ENCODE measurements at places on chromosomes 5 and 9.
A peak's percentile ranks its signal among the peaks of the same experiment; 100 is the strongest.

DNA sequence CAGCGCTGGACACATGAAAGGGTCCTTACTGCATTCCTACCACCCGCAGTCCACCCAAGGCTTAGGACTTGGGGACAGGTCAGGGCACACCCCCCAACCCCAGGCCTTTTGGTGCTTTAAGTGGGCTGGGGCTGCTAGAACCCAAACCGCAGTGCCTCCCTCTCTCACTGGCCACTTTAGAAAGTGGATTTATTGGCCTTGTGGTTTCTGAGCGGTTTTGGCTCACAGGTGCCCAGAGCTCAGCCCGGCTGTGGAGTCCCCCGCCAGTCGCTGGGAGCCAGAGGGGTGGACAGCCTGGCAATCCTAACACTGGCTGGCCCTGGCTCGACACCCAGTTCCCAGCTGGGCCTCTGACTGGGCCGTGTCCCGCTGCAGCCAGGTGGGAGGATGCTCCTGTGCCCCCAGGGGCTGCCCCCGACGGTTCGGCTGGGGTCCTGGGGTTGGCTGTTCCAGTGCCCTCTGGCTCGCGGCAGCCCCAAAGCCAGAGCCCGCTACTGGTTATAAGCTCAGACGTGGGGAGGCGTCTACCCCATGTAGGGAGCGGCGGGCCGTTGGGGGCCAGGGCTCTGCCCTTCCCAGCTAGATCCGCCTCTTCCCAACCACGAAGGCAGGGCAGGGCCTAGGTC lies 65.2 kb upstream of the RNU6ATAC start:
- no peak for DNase-seq

- DNase-seq: no peak
Observed at GRCh38 chr5:173495225-173495904, 121.1 kb downstream of the BOD1 start.

DNA sequence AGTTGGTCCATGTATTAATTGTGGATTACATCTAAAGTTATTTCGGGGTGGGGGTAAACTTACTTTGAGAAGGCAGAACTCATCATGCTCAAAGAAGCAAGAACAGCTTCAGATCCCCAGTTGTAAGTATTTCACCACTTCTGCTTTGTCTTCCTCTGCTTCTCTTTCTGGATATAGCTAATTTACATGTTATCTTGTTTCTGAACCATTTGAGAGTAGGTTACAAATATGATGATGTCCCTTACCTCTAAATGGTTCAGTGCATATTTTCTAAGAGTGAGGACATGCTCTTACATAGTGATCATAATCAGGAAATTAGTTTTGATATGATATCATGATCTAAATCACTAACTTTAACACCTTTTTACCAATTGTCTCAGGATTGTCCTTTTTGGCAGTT lies 11.9 kb downstream of the TRIO start:
- DNase-seq: no peak

GRCh38 chr5:55030220-55030619 lies 6.2 kb downstream of the GZMK start:
- DNase-seq: no peak

- no peak for DNase-seq
Observed at GRCh38 chr9:36007852-36008251, 28.9 kb upstream of the RECK start.

- DNase-seq: no peak
Observed at GRCh38 chr5:72842816-72843215, 26.4 kb downstream of the TNPO1 start.

DNA sequence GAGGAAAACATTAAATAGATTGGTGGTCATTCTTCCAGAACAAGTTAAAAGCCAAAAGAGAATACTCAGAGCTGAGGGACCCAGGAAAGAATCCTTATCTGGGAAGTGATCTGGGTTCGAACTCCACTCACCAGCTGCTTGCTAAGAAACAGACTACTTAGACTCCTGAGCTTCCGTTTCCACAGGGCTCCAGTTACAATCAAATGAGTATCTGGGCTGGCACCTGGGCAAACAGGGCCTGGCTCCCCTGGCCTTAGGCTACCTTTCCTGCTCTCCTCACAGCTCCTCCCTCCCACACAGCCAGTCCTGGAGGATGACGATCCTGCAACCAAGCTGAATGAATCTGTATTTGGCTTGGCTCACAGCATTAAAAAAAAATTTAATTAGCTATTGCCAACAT lies 2.5 kb downstream of the MAPK9 start:
- no peak for DNase-seq

DNA sequence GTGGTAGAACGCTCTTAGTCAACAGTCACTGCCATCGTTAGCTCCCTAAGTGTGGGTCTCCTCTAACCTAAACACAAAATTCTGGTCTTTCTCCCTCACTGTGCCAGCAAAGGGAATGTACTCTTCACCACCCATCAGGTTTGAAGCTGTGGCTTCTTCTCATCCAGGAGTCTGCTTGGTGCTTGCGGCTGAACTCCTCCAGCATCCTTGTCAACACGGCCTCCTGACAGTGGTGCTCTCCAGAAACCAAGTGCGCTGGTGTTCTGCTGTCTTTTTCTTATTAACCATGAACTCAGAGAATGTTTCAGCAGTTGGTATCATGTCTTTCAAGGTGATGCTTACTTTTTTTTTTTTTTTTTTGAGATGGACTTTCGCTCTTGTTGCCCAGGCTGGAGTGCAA lies 23.9 kb upstream of the LPCAT1 start:
- DNase-seq: no peak

- no peak for DNase-seq
Observed at GRCh38 chr5:15502208-15502607, 2.2 kb downstream of the FBXL7 start.

- DNase-seq: peak; percentile 20
Observed at GRCh38 chr5:6158974-6159831, 219.1 kb downstream of the MED10 start.

- no peak for DNase-seq
Observed at GRCh38 chr5:11377896-11378295, 526.4 kb downstream of the CTNND2 start.

GRCh38 chr5:21856987-21857386 lies 996.2 kb downstream of the CDH12 start:
- DNase-seq: peak; percentile 22

DNA sequence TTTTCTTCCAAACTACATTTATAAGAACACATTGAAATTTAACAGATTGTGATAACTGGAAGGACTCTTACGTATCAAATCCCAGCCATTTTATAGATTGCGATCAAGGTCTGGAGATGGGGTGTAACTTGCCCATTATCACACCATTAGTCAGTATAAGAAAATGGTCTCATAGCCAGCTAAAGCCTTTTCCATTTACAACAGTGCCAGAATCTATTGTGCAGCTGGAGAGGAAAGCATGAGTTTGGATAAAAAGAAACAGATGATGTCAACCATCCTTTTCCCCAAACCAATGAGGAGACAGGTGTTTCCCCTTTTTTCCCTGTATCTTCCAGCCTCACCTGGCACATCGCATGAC lies 658.8 kb downstream of the ACTL7B start:
- no peak for DNase-seq

DNA sequence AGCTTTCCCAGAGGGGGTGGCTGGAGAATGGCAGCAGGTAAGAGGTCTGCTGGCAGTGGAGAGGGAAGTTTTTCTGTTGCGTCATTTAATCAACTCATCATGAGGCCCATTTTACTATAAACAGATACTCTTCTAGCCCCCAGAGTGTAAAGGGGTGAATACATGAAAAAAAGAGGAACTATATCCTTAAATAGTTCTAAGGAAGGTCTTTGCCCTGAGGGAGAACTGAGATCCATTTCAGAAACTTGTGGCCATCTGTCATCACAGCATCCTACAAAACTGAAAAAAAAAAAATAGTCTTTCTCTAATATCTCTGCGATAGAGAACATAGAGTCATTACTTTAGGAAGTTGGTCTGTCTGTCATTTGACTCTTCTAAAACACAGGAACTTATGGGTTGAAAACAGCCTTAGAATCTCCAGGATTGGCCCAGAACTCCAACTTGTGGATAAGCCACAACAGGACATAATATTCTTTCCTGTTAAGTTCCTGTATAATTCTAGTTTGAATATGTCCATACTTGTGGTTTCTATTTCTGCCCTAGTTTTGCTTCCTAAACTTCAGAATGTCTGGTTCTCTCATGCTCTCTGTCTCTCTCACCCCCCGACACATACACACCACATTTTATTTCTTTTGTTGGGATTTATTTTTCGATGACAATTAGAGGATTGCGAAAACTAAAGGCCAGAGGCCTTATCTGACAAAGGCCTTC lies 238.5 kb upstream of the PIK3R1 start:
- no peak for DNase-seq

DNA sequence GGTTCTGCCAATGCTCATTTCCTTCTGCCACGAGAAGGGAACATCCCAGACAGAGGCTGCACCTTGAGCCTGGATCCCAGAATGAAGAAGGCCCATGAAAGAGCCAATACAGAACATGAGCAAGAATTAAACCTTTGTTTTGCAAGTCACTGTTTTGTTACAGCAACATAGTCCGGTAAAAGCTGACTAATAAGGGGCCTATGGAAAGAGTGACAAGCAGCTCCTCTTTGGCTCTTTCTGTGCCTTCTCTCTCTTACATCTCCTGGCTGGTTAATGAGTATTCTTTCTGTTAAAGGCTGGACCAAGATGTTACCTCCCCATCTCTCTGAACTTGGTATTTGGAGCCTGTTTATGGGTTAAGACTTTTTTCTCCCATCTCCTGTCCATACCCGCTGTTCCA lies 10.8 kb downstream of the GFRA3 start:
- DNase-seq: no peak

- no peak for DNase-seq
Observed at GRCh38 chr9:18658804-18659705, 185.1 kb downstream of the ADAMTSL1 start.

- no peak for DNase-seq
Observed at GRCh38 chr5:114744406-114744805, 382.5 kb downstream of the KCNN2 start.

- DNase-seq: no peak
Observed at GRCh38 chr9:124623966-124624734, 117.0 kb upstream of the NR5A1 start.

DNA sequence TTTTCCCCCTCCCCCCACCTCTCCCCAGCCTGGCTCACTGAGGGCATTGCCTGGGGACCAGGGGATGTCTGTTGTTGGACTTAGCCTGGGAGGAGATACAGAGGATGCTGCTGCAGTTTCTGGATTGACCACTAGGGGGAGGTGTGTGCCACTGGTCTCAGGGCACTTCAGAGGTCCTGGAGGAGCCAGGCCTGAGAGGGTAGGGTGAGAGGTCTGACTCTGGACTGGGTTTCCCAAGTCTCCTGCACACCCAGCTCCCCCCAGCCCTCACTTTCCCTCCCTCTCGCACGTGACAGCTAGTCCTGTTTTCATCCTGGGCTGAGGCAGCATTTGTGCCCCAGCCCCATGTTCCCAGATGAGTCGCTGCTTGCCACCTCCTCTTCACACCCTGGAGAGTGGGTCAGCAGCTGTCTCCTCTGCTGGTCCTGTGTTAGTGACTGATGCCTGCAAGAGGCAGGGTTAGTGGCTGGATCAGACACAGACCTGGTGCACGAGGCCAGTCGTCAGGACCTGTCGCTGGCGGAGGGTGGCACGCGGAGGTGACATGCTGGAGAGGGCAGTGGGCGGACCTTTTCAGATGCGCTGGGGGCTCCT lies 4.4 kb downstream of the IL3 start:
- DNase-seq: peak; percentile 8

DNA sequence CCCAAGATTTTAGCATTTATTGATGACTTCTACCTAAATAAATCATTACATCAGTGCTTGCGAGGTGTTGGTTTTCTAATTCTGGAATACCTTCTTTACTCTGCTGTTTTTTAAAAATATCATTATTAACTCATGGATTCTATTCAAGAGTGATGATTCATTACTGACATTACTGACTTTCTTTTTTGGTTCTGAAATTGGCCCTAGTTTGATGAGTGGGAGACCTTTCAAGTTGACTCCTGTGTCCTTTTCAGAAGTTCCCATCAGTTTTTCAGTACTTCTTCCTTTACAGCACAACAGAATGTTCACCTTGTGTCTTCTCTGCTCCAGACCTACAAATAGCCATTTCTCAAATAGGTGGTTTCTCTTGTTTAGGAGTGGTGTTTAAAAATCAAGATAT lies 114.1 kb downstream of the PCSK5 start:
- no peak for DNase-seq

GRCh38 chr9:88672874-88673689 lies 138.1 kb downstream of the NXNL2 start:
- no peak for DNase-seq
